ENCODE measurements at places on chromosomes 7 and 10.

DNA sequence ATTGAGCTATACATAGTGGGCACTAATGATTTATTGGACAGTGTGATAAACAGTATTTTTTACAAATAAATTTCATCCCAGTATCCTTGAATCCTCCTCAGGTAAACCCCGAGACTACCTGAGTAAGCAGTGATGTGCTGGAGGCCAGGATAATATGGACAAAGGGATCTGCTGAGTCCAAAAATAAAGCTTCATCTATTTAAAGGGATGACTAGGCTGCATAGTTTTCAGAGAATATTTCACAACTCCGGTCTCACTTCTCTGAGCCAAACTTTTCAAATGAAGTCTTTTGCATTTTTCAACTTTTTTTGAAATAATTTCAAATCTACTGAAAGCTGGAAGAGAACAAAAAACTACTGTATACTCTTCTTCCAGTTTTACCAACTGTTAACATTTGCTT is 2.5 kb downstream of the ACTR3B start:
- no peak for DNase-seq

GRCh38 chr7:24318326-24318725 is 34.3 kb downstream of the NPY start:
- no peak for DNase-seq

GRCh38 chr10:24552346-24553016 is 171.2 kb downstream of the ARHGAP21 start:
- peak; percentile 79 for DNase-seq

- no peak for DNase-seq
Observed at GRCh38 chr10:67612577-67613537, 83.1 kb downstream of the CTNNA3 start.

GRCh38 chr10:16942381-16943078 is 125.3 kb upstream of the RSU1 start:
- DNase-seq: no peak

DNA sequence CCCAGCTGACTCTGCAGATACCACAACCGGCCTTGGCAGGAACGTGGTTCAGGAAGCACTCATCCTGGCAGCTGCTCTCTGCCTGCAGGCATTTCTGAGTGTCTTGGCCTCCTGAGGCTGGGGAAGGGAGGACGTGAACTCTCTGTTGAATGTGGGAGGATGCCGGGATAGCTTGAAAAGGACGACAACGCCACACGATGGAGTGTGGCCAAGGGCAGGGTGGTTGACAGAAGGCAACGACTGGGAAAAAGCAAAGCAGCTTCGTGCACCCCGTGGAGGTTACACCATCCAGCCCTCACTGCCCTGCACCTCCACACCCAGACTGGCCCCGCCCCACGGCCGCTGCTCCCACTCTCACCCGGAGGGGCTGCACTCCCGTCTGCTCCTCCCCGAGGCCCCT is 466.1 kb upstream of the FOXK1 start:
- DNase-seq: no peak

DNA sequence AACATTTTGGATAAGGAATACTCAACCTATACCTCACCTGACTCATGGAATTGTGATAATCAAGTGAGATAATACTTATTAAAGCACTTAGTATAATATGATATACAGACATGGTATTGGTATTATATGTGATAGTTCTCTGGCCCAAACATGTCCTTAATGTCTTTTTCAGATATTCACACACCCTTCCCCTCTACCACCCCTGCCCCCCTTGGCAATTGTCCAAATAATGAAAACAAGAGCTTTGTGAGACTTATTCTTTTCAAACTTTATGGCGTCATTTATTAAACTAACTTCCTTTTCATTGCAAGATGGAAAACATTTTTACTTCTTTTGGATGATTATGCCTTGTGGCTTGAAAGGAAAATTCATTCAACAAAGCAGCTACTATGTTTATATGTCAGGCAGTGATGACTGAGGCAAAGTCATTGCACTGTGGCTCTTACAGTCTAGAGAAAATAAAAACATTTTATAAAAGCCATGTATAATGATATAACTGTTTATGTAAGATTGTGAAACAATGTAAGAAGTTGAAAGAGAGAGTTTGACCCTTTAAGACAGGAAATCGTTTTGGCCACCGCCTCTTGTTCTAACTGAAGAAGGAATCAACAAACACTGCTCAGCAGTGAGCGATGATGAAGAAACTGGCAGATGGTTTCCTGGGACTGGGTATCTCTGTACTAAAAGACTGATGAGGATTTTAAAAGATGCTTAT is 27.4 kb downstream of the MINPP1 start:
- DNase-seq: no peak

DNA sequence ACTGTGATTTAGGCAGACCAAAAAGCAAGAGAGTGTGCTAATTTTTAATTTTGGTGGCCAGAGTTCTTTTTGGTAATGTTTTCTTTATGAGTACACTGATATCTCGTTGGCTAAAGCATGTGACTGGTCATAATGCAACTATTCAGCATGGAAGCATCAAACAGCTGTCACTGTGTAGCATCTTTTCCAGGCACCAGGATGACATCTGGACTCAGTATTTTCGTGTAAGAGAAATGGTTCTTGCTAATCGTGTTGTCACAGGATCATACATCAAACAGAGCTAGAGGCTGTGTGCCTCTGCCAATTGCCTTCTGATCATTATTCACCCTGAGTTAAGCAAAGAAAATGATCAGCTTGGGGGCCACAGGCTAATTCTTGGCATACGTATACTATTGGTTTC is 118.9 kb downstream of the SND1 start:
- DNase-seq: no peak

DNA sequence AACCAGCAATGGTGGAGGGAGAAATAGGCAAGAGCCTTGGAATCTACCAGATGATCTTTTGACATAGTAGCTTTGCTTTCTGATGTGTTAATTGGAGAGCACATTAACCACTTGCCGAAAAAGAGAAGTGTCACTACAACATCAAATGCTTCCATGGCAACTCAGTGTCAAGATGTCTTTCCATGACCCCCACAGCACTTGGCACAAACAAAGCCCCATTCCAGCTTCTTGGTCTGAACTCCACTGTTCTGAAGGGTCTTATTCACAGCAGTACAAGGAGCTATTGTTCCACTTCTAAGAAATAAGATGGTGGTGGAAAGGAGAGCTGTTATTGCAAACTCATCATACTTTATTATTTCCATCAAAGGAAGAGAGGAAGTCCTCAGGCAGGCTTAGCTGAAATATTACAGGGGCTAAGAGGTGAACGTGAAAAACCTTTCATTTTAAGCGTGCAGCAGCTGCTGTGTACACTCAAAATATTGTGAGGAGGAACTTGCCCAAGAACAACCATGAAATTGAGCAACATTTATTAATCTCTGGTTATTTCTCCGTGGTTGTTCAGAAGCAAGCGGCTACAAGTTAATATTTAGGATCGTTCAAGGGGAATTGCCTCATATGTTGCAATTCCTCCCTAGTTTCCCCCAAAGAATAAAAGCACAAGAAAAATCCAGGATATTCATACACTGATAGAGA is 354.8 kb upstream of the CELF2 start:
- DNase-seq: no peak

DNA sequence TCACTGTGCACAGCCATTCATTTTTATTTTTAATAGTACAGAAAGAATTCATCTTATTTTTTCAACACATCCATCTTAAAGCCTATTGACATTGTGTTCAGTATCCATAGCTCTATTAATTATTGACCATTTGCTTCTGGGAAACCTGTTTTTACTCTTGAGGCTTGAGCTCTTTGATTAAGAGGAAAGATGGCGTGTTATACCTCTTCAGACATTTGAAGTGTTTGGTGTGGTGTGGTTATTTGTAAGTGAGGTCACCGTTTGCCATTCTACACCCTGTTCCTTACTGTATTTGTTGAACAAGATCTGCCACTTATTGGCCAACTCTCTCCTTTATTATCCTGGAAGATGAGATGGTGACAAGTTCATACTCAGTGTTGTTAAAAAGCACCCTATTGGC is 18.4 kb downstream of the C7orf57 start:
- DNase-seq: no peak
